ENCODE measurements at places on chromosomes 5 and 9. TPM values are rescaled to one million over a fixed set of nuclear protein-coding genes. Genes with fewer than 3 reads are reported as not detected.

The ARID3C gene
- total RNA-seq: 0.74 TPM

The TAF11L10 gene
- not detected for total RNA-seq

The FBXL7 gene
- total RNA-seq: 12.6 TPM

The TLR4 gene
- total RNA-seq: 16.8 TPM

The C5orf52 gene
- total RNA-seq: not detected

The PCDHGA6 gene
- 7.4 TPM for total RNA-seq

The DCAF10 gene
- 46.1 TPM for total RNA-seq

The PRR16 gene
- 4.4 TPM for total RNA-seq

The SLC34A1 gene
- not detected for total RNA-seq

The IFNA2 gene
- total RNA-seq: not detected

The CYSRT1 gene
- 0.49 TPM for total RNA-seq

The ARSB gene
- total RNA-seq: 32.7 TPM

The PPP2R2B gene
- total RNA-seq: 1.6 TPM

The SPEF2 gene
- total RNA-seq: 5.7 TPM

The PAEP gene
- total RNA-seq: not detected

The SLC6A19 gene
- not detected for total RNA-seq

The GLRA1 gene
- total RNA-seq: not detected

The CNTFR gene
- not detected for total RNA-seq

The NREP gene
- 42.0 TPM for total RNA-seq

The LHX3 gene
- total RNA-seq: not detected

The ZNG1F gene
- 1.7 TPM for total RNA-seq

The PLAC8L1 gene
- not detected for total RNA-seq

The DELE1 gene
- total RNA-seq: 50.9 TPM

The LCN9 gene
- total RNA-seq: not detected

All from fibroblast of the aortic adventitia (primary cell).